ENCODE measurements at places on chromosomes 3 and 15.
A peak's percentile ranks its signal among the peaks of the same experiment; 100 is the strongest.

- no peak for DNase-seq
Measured at GRCh38 chr3:44981220-44981619, 5.2 kb downstream of the EXOSC7 start.

DNA sequence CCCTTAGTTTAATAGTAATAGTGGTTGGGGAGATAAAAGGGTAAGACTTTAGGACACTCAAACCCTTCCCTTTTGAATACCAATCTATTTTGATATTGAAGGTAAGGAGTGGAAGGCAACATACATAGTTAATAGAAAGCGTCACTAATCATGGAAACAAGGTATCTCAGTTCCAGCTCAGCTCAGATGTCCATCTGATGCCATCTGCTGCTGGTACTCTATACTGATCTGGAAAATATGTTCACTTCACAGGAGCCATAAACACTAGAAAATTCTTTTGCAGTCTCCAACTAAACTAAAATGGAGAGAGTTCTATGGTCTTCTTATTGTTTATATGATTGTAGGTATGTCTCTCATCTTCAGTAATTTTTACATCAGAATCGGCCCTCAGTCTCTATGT, 1777.1 kb downstream of the OTOL1 start:
- DNase-seq, result no peak

DNA sequence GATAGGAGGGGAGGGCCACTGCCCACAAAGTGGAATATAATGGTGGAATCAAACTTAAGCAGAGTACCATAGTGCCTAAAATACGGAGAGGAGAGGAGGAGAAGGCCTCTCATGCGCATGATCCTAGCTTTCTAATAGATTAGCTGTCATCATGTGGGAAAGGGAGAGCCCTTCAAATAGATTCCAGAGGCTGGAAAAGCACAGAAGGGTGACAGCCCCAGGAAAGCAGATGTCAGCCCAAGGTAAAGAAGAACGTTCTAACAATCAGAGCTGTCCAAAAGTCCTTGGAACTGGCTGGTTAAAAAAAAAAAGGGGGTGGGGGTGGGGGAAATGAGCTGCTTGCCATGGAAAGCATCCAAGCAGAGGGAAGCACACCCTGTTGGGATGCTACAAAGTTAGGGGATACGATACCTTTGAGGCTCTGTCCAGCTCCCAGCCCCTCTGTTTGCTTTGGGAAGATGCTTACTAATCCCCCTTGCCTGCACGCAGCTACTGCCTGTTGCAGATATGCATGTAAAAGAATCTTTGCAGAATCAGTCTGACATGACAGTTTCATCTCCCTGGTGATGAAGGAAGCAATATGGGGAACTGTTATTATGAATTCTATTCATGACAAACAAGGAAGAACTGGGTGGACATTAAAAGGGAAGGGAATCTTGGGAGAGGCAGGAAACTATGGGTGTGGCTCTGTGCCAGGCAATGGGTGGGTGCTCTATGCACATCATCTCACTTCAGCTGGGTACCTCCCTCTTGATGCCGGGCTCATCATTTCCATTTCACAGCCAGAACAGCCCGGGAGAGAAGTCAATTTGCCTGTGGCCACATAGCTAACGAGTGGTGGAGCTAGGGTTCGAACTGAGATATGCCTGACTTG, 10.1 kb upstream of the LMCD1 start:
- no peak for DNase-seq

- no peak for DNase-seq
Measured at GRCh38 chr3:25960776-25961175, 170.9 kb downstream of the OXSM start.

DNA sequence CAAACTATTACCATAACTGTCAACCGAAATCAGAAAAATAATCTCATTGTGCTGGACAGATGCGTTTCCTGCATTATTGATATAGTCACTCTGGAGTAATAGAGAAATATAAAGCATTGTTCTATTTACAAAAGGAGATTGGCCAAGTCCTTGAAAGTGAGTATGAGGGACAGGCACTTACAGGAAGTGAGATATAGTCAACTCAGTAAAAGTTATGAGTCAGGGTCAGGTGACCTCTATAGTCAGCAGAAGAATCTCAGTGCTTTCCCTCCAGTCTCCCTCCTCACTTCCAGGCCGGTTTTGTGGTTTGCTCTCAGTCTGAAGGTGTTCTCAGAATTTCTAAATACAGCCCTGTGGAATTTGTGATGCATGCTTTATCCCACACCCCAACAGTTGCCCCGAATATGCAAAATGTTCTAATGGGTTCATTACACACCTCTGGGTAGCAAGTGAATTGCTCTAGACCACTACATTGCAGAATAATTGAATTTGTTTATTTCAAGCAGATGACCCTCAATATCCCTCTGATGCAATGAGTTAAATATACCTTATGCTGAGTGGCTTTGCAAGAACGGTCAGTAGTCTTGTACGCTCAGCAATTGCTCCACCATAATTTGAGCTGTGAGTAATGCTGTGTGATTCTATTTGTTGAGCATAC, 787.7 kb downstream of the MCTP2 start:
- DNase-seq, result no peak

DNA sequence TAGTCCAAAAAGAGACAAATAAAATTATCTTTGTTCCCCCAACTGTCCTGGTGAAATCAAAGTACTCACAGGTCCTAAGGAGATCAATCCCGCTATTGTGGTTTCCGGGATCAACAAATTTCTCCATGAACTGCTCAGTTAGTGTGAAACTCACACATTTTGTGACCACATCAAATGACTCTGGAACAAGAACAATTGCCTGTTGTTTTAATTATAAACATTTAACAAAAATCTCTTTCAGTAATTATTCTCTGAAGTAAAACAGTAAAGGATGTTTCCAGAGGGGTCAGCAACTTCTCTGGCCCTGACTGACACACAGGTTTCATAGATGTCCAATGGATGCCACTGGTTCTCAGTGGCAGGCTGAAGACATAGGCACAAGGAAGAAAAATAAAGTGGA, 3.9 kb downstream of the CLDND1 start:
- peak; percentile 94 for DNase-seq

GRCh38 chr3:12442654-12443501, 41.4 kb upstream of the TSEN2 start:
- DNase-seq, result no peak

- DNase-seq, result no peak
Measured at GRCh38 chr3:81650187-81650586, 111.3 kb downstream of the GBE1 start.

- no peak for DNase-seq
Measured at GRCh38 chr3:171960159-171960558, 79.2 kb upstream of the FNDC3B start.

All from globus pallidus (tissue), 1 donor.